RKO (cell line): ENCODE measurements at places on chromosomes 4 and X.
A peak's percentile ranks its signal among the peaks of the same experiment; 100 is the strongest.

GRCh38 chrX:19723427-19723826 is 164.0 kb downstream of the SH3KBP1 start:
- peak; percentile 7 for DNase-seq

DNA sequence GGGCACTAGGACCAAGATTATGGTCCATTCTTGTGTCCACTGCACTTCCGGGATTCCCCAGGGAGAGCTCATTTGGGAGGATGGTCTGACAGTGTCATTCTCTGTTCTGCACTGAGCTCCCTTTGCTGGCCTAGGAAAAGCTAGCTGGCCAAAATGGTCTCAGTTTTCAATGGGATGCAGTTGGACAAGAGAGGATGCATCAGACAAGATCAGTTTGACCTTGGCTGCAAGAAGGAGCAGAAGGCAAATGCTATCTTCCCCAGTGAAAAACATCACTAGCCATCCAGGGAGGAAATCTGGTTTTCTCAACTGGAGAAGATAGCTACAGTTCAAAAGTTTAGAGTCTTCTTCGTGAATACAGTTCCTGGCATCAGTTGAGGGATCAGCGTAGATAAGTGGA is 221.1 kb downstream of the PTTG2 start:
- DNase-seq = no peak

- no peak for DNase-seq
Observed at GRCh38 chr4:57110640-57111511, 691 bp upstream of the IGFBP7 start.

DNA sequence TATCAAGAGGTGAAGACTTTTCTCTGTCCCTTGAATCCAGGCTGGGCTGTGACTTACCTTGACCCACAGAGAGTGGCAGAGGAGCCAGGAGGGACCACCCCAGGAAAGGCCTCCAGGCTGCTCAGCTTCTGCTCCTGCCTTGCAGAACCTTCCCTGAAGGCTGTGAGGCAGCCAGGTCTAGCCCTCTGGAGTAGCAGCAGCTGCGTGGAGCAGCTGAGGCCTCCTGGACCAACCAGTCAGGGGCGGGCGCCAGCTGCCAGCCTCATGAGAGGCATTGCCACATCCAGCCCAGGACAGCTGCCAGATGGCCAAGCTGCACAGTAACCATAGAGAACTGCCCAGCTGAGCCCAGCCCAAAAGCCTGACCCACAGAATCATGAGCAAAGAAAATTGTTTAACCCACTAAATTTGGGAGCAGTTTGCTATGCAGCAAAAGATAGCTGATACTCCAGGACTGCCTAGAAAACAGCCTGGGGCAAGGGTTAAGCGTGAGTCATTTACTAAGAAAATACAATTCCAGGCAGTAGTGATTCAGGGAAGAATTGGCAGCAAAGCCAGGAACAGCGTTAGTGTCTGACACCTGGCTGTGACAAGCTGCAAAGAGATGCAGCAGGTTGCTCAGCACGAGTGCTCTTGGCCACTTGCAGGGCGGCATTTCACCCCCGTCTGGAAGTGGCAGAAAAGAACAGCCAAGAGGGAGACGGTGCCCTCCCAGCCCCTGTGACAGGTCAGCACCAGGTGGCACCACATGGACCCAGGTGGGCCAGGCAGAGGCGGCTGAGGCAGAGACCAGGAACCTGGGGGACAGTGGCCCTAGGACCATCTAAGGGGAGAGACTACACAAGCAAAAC is 14.7 kb upstream of the PDE6B start:
- peak; percentile 59 for DNase-seq

DNA sequence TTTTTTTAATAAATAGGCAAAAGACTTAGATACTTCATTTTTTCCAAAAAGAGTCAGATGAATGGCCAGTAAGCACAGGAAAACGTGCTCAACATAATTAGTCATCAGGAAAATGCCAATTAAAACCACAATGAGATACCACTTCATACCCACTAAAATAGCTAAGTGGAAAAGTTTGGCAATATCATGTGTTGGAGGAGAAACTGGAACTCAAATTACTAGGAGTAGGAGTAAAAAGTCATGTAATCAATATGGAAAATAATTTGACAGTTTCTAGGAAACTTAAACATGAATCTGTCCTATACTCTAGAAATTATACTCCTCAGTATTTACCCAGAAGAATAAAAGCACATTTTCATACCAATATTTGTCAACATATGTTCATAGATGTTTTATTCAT is 449.8 kb downstream of the INPP4B start:
- DNase-seq = no peak

DNA sequence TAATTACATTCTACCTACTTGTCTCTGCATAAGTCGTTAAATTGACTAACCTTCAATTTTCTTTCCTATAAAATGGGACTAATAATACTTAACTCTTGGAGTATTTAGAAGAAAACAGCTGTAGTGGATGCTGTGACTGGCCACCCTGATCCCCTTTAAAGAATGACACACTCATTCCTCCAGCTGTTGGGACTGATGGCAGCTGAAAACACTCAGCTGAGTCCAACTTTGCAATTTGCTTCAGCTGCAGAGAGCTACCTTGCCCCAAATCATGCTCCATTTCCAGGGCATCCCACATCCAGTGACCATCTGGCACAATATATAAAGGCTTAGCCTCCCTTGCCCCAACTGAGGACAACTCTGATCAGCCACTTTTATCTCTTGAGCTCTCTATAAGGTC is 89.1 kb downstream of the MID1IP1 start:
- DNase-seq = no peak

DNA sequence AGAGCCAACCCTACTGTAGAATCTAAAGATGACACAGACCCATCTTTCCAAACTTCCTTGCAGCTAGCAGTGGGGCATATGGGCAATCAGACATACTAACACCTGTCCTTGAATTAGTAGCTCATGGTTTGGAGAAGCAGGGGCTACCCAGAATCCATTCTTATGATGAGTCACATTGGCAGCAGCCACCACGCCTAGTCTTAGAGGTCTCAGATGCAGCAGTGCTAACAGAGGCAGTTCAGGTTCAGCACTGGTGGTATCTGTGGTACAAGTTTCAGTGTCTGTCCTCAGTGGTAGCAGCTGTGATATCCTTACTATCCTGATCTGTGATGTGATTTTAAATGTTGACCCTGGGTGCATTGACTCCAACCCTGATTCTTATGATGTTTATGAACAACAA is 68.1 kb downstream of the FRMPD4 start:
- DNase-seq = no peak

DNA sequence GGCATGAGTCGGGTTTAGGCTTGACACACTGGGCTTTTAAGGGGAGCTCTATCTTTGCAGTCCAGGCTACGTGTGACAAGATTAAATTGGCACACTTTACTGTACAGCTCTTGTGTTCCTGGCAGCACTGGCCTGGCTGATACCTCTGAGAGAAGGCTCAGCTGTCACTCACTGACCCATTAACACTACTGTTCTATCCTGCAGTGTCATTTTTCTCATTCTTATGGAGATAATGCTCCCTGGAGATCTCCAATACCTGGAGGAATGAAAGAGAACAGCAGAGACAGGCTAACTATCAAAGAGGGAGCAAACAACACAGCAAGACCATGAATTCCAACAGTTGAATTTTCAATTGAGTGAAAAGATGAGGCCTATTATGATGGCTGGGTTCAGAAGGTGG is 1.7 kb upstream of the PDHA2 start:
- DNase-seq = no peak

DNA sequence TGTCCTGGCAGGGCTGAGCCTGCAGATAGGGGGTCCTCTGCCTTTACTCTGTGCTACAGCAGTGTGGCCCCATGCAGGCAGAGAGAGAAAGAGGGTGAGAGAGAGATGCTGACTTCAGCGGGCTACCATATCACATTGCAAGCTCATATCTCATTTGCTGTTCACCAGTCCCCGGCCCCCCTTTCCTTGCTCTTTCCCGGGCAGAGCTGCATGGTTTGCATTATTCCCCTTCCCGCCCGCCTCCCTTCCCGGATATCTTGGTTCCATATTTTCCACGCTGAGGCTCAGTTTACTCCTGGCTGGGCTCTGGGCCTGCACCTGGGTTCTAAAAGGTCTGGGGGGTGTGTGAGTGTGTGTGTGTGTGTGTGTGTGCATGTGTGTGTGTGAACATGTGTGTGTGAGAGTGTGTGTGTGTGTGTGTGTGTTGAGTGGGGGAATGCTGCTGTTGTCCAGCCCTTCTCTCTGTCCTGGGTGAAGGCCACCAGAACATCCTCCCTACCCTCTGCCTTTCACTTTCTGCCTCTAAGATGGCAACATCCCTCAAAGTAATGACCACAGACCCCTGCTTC is 63.5 kb downstream of the PJA1 start:
- DNase-seq = no peak

DNA sequence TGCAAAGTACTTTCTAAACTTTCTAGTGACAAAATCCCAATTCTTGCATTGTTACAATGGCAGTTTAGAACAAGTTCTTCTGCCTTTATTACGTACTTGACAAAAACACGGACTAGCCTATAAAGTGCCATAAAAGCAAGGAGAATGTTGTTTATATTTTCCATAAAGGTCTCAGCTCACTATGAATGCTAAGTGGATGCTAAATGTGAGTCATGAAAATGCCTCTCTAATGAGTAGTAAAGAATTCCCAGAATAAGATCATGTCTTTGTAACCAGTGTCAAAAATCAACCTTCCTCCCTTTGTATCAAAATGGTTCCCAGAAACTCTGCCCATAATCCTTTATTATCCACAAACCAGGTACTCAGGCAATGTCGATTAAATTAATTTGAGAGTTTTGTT is 539.8 kb upstream of the SLIT2 start:
- peak; percentile 20 for DNase-seq

- peak; percentile 21 for DNase-seq
Observed at GRCh38 chr4:19739101-19739651, 512.5 kb upstream of the SLIT2 start.

DNA sequence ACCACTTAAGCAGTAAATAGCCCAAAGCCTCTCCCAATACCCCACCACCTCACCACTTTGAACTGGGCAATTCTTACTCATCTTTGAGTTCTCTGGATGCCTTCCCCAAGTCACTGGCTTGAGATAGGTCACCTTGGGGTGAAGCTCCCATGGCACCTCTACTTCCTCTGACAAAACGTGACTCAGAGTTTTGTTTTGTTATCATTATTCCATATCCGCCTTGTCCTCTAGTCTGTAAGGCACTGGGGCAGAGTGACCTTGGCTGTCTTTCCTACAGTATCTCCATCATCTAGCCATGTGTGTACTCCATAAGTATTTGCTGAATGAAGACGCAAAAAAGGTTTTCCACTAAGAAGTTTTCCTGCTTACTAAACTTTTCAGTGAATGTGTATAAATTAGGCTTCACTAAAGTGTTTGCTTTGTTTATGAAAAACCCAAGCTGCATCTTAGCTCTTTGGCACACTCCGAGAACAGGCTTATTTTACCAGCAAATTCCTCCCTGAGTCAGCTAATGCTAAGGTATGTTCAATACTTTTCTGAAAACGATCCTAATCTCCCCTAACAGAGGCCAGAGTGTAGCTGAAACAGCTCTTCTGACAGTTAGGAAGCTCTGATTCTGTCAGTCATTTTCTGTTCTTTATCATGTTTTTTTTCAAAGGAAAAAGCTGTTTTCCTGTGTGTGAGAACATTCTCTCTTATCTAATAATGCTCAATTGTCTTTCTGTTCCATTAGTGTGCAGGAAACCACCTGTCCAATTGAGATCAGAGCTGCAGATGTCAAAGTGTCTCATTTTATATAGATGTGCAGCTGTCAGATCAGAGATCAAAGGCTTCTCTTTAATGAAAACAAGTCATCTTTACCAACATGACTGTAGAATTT is 30.2 kb upstream of the TSPAN5 start:
- DNase-seq = peak; percentile 77

- no peak for DNase-seq
Observed at GRCh38 chrX:84221181-84221580, 33.2 kb upstream of the RPS6KA6 start.

GRCh38 chr4:31787701-31788100 is 1067.5 kb downstream of the PCDH7 start:
- no peak for DNase-seq

DNA sequence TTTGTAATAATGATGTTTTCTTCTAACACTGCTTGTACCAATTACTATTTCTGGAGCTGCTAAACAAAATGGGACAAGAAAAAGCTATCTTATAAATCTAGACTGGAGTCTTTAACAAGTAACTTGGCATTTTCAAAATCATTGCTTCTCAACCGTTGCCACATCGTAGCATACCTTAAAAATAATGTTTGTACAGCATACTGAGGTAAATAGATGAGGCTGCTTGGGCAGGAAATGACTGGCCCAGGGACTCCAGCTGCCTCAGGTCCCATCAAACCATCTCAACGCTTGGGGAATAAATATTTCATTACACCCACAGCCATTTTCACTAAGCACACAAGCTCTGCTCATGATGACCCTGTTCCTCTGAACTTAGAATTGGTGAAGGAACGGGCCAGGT is 115.1 kb downstream of the SPANXA1 start:
- no peak for DNase-seq

- DNase-seq = peak; percentile 92
Observed at GRCh38 chr4:170259631-170260153, 169.9 kb upstream of the AADAT start.

DNA sequence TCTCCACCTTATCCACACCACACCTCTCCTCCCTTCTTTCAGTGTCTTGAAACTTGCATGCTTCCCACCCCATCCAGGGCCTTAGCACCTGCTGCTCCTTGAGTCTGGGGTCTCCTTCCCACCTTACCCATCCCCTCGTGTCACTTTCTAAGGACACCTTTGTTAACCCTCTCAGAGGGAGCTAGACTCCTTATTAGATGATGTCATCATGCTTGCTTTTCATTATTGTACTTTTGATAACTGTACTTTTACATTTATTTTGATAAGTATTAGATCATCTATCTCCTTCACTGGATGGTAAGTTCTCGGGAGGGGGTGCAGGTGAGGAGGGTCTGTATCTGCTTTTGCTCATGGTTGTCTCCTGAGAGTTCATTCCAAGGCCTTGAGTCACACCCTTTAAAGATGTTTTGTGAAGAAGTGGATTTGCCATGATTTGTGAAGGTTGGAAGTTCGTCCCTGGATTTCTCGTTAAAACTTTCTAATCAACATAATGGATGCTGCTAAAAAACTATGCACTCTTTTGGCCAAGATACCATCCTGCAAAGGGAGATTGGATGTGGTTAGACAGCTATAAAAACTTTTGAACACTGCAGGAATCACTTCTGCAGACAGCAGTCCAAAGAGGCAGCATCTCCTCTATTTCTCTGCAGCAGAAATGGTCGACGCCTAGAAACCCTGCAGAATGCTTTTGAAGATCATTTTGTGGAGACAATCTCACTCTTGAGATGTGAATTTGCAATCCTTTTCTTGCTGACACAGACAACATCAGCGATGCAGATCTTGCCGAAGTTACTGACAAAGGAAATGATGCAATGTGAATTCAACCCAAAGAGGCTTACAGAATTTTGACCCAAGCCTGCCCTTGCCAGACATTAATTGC is 69.6 kb downstream of the ENPP6 start:
- DNase-seq = no peak

DNA sequence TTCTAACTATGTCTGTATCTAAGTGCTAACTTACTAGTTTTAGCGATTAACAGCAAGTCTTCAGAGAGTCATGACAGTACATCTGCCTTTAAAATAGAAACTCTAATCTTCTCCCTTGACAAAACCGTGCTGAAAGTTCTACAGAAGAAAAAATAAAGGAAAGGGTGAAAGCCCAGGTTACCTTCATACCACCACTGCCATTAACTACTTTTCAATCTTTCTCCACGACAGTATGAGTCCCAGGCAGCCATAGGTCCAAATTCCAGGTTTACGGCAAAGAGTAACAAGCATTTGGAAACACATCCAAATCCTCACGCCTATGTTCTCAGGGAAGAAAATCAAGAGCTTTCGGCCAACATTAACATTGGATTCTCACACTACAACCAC is 12.4 kb upstream of the ZCCHC13 start:
- peak; percentile 40 for DNase-seq
